IPS-NIHi11 (cell line): ENCODE measurements at places on chromosomes 3 and 15.

DNA sequence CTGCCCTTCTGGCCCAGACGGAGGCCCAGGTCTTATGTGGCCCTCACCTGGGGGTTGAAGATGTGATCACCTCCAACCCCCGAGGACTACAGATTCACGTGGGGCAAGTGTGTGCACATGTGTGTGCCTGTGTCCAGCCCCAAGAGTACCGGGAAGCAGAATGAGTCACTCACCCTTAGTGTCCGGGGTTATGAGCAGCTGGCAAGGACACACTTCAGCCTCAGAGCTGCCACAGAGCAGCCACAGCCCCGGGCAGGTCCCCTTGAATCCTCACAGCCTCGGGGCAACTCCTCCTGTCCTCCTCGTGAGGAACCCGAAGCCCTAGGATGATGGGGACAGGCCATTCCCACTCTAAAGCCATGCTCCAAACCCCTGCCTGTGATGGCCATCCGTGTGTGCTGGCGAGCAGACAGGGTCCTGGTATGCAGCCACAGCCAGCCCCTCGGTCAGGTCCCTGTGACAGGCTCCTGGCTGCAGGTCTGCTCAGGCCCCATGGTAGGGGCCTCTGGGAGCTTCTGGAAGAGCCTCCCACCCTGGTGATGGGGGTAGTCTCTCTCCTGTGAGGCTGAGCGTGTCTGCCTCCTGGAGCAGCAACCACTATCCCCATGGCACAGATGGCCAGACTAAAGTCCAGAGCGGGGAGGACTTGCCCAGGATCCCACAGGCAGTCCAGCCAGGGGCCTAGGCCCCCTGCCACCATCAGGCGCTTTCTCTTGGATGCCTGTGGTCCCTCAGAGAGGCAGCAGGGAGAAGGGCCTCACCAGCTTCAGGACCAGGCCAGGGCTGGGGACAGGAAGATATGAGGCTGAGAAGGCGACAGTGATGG, 852 bp downstream of the STAB1 start:
- no peak for DNase-seq

DNA sequence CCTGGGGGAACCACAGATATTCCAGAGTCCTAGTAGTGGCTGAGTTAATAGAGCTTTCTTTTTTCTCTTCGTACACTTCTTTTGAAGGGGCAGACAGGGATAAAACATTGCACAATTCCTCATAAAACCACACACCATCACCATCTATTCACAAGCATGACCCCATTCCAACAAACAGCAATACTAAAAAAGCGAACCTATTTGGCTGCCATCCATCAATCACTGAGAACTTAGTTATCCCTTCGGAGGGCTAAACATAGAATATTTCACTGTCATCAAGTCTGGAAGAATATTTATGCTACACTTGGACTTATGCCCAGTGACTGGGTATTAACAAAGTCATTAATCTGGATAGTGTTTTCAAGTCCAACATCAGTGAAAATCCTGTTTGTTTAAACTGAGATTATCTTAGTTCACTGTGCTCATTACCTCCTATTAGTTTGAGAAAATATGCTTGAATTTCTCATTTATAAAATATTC, 80.3 kb upstream of the PRTG start:
- DNase-seq = no peak

GRCh38 chr3:134374105-134374790, at the start of gene AMOTL2:
AMOTL2 (minus strand) TSS chr3:134374447; CDS start chr3:134371433, 3,014 bp downstream.
- peak; percentile 97 for DNase-seq

DNA sequence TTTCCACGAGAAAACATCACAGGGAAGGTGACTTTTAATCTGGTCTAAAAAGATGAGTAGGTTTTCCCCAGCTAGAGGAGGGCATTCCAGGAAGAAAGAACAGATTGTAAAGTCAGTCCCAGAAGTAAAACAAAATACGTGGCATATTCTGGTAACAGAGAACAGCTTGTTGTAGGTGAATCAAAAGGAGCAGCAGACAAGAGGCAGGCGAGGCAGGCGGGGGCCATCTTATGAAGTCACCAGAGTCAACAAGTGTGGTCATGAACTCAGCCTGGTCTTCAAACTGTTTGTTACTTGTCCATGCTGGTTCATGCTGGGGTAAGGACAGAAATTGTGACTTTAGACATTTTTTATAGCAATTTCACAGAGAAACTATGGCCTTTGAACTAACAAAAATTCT, 4.0 kb upstream of the POPDC2 start:
- no peak for DNase-seq

DNA sequence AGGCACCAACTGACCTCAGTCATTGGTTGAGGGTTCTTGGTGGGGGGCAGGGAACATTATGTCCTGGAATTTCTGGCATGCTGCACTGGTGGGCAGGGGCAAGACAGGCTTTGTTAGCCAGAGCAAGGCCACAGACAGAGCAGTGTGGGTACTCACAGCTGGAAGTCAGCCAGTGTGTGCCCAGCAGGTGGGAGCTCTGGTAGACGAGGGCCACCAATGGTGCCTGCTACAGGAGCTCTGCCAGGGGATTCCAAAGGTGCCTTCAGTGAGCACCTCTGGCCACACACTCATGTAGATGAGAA, 31.3 kb downstream of the CYP8B1 start:
- peak; percentile 38 for DNase-seq

DNA sequence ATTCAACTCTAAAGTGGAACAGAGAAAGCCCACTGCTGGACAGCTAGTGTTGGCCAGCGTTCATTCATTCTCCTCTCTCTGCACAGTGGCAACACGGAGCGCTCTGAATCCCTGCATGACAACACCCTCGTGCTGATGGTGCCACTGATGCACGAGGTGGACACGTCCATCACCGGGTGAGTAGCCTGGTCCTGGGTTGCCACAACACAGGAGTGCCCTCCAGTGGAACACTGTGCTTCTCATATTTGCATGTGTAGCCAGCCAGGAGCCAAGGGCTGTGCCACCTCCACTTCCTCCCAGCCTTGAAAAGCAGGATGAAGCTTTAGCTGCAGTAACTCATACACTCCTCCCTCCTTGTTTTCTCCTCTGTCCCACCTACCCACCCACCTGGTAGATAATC, 120.0 kb upstream of the CTDSPL start:
- peak; percentile 18 for DNase-seq

DNA sequence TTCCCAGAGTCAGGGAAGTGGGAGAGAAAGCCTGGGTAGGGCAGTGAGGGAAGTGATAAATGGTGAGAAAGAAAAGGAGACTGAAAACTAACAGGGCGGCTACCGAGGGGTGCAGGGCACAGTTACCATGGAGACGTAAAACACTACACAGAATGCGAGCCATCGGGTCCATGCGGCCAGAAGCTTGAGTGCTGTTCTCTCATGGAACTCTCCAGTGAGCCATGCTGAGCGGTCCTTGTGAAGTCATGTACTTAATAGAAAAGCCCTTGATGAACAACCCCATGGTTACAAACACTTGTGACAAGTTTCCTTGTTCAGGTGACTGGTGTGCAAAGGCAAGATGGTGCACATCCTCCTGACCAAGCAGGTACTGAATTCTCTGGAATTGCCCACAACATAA, 3.7 kb upstream of the PLA2G4F start:
- DNase-seq = no peak

DNA sequence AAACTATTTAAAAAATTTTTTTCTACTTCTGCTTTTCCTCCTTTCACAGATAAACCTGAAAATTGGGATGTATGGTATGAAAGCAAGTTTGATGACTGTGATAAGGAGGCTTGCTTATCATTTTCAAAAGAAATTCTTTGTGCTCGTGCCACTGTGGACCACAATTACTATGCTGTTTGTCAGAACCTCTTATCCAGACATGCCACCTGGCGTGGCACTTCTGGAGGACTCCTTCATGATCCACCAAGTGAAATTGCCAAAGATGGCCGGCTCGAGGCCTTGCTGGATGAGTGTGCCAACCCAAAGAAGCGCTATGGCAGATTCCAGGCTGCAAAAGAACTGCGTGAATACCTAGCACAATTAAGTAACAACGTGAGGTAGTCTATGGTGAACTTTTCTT, 17.8 kb downstream of the DIPK2A start:
- no peak for DNase-seq

- no peak for DNase-seq
Observed at GRCh38 chr3:108713816-108714215, 43.4 kb downstream of the RETNLB start.

- DNase-seq = no peak
Observed at GRCh38 chr15:88220443-88221335, 35.9 kb downstream of the NTRK3 start.

DNA sequence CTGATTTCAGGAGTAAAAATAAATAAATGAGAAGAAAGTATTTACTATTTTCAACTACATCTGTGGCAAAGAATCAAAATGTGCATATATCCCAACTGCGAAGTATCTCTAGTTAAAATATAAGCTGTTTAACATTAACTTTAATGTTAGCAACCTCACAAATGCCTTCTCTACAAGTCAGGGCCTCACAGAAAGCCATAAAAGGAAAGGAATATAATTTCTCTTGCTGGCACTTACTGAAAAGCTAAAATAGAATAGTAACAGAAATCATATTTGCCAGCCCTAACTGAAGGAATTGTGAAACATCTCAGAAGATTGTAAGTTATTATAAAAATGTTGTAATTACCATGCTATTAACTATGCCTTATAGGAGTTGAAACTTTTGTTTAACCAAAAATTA, 65.1 kb upstream of the MBNL1 start:
- DNase-seq = no peak

GRCh38 chr3:192953926-192954325, 36.3 kb upstream of the MB21D2 start:
- no peak for DNase-seq

GRCh38 chr3:9396301-9396631, 1.1 kb upstream of the SETD5 start:
- DNase-seq = peak; percentile 75

GRCh38 chr3:152100491-152101132, 168.1 kb upstream of the MBNL1 start:
- DNase-seq = no peak

DNA sequence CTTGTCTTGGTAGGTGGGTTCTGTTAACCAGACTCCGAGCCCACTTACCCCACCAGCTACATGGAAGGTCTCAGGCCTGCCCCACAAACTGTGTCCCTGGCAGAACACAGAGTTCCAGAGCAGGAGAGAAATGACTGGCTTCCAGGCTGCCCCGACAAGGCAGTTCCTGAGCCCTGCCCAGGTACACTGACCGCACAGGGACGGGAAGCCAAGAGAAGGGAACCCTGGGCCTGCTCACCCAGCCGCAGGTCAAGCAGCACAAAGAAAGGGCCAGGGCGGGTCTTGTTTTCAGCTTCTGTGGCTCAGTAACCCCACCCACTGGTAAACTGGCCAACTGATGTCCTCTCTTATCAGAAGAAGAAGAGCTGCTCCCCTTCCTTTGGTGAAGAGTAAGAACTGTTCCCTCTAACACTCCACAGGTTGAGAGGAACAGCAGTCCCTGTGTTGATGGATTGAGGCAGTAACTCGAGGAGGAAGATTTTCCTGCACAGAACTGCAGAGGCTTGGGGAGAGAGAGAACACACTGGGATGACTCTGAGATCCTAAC, 68.4 kb downstream of the CRTC3 start:
- peak; percentile 57 for DNase-seq

DNA sequence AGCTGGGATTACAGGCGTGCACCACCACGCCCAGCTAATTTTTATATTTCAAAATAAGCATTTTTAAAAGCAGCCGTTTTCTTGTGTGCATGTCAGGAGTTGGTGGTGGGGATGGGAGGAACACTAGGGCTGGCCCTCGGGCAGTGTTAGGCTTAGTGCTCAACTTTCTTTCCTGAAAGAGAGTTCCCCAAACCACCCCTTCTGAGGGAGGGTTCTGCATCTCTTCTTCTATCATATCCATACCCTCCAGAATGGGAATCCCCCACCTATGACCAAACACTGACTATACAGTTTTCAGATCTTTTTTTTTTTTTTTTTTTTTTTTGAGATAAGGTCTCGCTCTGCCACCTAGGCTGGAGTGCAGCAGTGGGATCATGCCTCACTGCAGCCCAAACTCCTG, 12.5 kb downstream of the PFKFB4 start:
- DNase-seq = no peak

- DNase-seq = peak; percentile 42
Observed at GRCh38 chr3:111956995-111957734, 21.7 kb upstream of the ABHD10 start.

- no peak for DNase-seq
Observed at GRCh38 chr3:65591313-65591712, 447.4 kb downstream of the MAGI1 start.

DNA sequence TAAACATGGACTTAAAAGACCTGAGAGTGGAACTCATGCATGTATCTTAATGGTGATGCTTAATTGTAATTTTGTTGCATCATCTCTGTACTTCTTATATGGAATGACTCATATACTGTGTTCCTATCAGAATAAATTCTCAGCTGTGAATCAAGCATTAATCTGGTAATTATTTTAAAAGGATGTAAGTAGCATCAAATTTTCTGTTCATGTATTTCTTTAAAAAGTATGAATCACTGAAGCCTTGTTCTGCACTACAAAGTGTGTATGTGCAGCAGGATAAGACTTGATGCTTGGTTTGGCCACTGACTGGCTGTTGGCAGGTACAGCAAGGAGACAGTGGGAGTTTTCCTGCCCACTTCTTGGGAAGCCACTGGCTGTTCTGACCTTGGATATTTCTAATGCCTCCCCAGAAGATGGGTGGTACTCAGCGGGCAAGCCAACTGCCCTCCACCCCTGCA, 123.9 kb downstream of the ANO10 start:
- DNase-seq = no peak

DNA sequence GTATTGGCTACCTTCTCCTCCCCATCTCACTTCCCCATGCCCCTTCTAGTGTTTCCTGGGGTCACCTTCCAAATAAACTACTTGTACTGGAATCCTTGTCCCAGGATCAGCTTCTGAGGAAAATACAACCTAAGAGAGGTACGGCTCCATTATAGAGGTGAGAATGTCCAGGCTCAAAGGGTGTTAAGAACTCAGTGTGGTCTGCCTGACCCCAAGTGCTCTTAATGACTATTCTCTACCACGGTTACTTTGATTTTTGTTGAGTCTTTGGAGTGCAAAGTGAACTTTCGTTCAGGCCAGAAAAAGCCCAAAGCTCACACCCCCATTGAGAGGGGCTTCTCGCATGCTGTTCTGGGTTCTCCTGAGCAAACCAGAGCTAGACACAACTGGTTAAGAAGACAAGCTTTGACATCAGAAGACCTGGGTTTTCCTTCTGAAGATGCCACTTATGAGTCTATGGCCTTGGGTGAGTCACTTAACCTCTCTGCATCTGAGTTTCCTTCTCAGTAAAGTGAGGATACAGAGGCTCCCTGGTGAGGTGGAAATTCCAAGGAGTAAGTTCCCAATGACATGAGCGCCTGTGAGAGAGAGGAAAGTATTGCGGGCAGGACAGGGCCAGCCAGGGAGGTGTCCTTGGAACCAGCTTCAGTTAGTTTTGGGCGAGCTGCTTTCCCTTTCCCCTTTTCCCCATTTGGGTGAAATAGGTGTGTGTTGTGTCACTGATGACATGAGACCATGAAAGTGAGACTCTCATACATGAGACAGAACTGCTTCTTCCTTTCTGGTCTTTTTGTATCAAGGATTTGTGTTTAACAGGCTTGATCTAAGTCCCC, 475.0 kb upstream of the PROK2 start:
- no peak for DNase-seq
